ENCODE measurements at places on chromosomes 12 and 14.

- DNase-seq = no peak
Measured at GRCh38 chr14:76322594-76323220, 53.2 kb upstream of the ESRRB start.

DNA sequence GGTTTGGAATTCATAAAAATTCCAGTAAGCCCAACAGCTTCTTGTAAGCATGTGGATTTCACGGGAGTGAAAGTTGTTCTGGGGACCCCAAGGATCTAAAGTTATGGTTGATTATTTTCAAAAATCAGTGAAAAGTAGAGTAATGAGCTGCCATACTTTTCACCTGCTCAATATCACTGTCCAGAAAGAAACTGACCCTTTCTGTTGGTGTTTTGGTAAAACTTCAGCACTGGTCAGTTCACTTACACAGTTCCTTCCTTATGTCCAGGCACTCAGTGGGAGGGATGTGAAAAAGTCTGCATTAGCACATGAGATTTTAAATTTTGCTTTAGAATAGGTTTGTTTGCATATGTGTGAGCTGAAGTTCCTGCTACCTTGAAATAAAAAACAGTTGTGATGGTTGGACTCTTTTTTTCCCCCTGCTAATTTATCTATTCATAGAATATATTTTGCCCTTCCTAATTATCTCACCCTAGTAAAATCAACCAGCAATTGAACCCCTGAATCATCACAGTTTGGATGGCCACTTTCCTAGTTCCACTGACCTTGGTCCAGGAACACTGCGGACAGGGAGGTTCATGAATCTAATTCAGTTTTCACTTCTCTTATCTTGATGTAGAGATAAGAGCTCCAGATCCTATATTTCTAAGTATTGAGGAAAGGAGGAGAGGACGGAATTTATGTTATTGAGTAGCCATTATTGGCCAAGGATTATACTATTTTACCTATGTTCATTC is 25.8 kb downstream of the CFL2 start:
- DNase-seq = no peak

- no peak for DNase-seq
Measured at GRCh38 chr12:28536088-28536487, 345.8 kb downstream of the CCDC91 start.

GRCh38 chr14:92546347-92547053 is 32.9 kb downstream of the RIN3 start:
- no peak for DNase-seq

DNA sequence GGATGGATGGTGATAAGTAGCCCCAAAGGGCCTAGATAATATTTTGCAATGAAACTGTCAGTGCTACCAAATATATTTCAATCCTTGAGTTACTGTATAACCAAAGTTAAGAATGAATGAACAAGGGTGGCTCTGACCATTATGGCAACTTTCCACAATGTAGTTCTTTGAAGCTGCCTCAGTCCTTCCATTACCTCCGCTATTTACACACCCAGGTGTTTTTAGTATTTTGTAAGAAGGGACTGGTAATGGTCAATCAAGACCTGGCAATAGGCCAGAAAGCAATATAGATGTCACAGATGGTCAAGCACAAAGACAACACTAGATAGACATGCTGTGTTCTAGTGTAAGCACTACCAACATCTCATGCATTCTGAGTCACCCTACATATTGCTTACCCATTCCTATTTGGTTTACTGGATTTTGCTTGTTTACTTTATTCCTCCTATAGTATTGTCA is 16.3 kb downstream of the DUSP16 start:
- no peak for DNase-seq

DNA sequence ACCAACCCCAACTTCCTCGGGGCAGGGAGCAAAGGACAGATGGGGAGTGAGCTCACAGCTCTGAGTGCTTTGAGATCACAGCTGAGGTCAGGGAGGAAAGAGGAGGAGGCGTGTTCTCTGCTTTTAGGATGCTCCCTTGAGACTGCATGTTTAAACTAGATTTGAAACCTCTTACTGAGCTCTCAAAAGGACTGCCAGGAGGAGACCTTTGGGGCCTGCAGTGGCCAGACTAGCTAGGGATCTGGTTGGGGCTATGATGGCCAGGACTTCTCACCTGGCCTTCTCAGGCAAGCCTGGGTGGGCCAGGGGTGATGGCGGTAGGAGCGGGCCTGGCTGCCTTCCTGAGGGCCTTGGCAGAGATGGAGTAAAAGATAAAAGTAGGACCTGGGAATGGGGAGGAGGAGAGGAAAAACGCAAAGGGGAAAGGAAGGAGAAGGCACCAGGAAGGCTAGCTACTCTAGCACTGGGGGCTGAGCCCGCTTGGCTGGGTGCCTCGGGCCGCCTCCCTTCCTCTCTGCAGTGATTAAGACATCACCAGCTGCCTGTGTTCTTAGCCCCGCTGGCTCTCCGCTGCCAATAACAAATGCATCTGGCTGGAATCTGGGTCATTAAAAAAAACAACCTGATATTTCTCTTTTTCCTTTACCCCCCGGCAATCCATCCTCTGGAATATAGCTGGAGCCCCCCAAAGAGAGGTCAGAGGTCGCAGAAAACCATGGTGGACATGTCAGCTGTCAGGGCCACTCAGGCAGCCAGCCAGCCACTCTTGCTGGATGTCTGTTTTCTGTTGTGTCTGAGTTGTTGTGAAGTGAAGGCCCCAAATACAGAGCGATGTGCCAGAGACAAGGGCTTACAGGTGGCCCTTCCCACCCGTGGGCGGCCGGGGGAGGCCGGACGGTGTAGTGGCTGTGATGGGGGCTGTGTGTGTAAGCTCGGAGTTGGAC is 141.3 kb downstream of the TSPAN9 start:
- DNase-seq = no peak

DNA sequence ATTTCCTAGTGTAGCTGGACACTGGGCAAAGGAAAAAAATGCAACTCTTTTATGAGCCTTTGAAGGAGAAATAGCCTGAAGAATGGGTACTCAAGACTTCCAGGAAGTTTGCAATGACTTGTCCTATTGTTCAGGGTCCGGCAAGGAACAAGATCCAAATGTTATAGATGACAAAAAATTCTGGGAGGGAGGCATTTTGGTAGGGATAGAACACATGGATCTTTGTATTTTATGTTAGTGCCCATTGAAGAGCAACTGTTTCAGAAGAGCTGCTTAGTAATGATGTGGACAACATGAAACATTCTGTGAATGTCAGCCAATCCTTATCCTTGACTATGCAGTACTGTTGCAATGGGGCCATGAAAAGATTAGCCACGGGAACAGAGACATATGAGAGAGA is 138.0 kb downstream of the MGAT4C start:
- DNase-seq = no peak

DNA sequence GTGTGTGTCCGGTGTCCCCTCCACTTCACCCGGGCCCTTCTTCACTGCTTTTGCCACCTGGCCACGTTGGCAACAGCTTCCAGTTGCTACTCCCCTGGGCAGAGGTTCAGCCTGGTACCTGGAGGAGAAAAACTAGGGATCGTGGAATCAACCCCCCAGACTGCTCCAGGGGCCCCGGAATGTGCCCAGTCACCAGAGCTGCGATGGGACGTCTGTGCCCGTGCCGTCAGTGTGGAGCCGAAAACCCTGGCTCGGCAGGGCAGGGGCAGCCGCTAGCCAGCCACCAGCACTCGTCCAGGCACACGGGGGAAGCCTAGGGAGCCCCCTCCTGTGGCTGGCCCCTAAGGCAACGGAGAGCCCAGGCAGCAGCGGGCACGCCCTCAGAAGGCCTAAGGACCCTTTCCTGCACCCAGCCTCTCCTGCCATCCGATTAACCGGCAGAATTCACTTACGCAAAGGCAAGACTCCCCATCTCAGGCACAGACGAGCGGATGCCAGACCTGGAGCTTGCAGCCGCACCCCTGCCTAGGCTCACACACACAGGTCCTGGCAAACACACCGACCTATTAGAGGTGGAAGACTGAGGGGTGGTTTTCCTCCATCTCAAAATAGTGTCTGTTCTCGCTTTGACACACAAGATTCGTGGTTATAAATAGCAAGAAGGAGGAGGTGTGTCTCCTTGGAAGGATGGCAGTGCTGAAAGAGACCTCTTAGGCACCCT is 62.6 kb downstream of the FBXL14 start:
- DNase-seq = no peak

DNA sequence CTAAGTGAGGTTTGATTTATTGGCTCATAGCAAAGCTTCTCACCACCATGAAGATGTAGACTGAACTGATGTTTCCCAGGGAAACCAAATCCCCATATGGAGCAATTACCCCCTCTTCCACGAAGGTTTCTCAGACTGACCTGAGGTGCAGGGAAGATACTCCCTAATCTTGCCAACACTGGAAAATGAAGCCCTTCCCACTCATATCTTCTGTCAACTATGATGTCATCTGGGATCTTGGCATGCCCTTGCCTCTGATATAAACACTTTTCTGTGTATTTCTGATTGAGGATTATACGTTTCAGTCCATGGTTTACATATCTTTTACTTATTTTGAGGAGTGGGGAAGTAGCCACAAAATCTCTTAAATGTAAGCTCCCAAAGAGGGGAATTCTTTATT is 14.1 kb upstream of the CISTR start:
- DNase-seq = no peak

GRCh38 chr14:102592763-102593060 is 263 bp downstream of the RCOR1 start:
- no peak for DNase-seq

DNA sequence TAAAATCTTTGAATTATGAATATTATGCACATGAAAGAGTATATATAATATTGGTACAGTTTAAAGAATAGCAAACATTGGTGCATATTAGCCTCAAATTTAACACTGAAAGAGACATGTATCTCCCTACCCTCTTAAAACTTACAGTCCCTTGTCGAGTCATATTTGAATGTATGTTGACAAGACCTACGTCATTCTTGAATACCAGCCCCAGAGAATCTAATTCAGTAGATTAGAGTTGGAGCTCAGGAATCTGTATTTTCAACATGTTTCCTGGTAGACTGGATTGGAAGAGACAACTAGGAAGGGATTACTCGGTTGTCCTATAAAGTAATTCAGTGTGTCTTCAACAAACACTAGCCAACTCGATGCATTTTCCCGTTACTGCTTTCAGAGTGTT is 104.8 kb downstream of the PDE3A start:
- no peak for DNase-seq

DNA sequence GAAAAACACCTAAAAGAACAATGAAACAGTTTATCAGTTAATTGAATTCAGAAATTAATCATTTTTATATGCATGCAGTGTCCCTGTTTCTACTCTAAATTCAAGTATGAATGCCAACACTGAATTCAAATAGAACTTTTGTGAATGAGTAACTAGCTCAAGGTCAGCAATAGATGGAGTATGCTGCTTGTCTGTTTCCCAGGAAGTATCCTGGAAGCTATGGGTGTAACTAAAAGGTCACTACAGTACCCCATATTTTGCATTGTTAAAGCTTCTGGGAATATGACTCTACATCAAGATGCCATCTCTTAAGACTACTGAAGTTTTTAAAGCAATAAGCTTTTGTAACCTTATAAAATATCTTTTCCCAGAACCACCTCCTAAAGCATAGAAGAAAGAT is 681.4 kb upstream of the FBXO33 start:
- no peak for DNase-seq

GRCh38 chr12:66679461-66680084 is 697 bp upstream of the GRIP1 start:
- no peak for DNase-seq

- DNase-seq = no peak
Measured at GRCh38 chr12:48968467-48968866, 3.1 kb downstream of the WNT10B start.

- DNase-seq = no peak
Measured at GRCh38 chr12:62769076-62769619, 165.8 kb downstream of the PPM1H start.

DNA sequence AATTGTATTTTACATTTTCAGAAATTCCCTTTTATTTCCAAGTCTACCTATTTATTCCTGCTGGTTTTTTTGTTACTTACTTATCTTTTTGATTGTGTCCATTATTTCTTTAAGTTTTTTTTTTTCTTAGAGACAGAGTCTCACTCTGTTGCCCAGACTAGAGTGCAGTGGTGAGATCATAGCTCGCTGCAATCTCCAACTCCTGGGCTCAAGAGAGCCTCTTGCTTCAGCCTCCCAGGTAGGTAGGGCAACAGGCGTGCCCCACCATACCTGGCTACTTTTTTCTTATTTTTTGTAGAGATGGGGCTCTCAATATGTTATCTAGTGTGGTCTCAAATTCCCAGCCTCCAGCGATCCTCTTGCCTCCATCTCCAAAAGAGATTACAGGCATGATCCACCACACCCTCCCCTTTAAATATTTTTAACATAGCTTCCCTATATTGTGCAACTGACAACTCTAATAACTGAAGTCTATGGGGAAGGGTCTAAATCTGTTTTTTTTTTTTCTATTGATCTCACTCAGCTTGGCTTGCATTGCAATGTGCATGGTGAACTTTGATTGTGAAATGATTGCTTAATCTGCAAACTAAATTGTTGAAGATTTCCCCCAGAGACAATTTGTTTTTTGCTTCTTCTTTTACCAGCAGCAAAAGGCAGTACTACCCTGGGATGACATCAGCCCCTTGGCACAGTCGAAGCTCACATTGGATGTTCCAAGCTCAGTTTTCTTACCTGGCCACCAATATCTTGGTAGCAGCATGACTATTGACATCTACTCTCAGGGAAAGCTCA is 25.7 kb upstream of the COCH start:
- no peak for DNase-seq

- DNase-seq = no peak
Measured at GRCh38 chr12:114935658-114936057, 251.7 kb upstream of the TBX3 start.

- DNase-seq = no peak
Measured at GRCh38 chr14:26992403-26993115, 394.7 kb upstream of the NOVA1 start.

GRCh38 chr12:106157802-106158201 is 19.0 kb upstream of the NUAK1 start:
- DNase-seq = no peak

DNA sequence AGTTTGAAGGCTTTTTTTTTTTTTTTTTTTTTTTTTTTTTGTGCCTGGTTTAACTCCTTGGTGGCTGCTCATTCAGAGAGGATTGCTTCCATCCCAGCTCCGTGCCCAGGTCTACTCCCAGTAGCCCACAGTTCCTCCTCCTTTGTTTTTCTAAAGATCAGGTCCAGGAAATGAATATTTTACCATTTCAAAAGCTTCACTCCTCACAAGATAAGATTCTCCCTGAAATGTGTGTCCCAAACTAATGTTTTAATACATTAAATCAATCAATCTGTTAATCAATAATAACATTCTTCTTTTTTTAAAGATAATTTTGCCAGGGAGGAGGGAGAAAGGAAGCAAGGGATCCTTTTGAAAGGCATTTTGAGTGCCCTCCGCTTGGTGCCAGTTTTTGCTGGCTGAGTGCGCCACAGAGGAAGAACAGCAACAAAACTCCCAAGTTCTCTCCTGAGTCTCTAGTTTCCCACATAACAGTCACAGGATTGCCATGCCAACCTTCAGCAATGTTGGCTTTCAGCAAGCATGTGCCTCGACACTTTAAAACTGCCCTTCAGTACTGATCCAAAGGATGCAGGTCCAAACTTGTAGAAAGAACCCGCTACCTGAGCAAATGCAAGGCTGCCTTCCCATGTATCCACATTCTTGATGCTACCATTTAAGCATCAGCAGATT is 99.2 kb downstream of the RMST start:
- DNase-seq = no peak

- peak; percentile 96 for DNase-seq
Measured at GRCh38 chr14:24299255-24300191, at the start of the genes DHRS1 and NOP9. DHRS1 (minus strand) TSS chr14:24299780; CDS start chr14:24299106, 674 bp downstream. NOP9 (plus strand) TSS chr14:24299850; CDS start chr14:24299955, 105 bp downstream.
